Glomerular endothelial cell (primary cell): ENCODE measurements at places on chromosomes 3 and 15. TPM values are rescaled to one million over a fixed set of nuclear protein-coding genes. Genes with fewer than 3 reads are reported as not detected.

DNA sequence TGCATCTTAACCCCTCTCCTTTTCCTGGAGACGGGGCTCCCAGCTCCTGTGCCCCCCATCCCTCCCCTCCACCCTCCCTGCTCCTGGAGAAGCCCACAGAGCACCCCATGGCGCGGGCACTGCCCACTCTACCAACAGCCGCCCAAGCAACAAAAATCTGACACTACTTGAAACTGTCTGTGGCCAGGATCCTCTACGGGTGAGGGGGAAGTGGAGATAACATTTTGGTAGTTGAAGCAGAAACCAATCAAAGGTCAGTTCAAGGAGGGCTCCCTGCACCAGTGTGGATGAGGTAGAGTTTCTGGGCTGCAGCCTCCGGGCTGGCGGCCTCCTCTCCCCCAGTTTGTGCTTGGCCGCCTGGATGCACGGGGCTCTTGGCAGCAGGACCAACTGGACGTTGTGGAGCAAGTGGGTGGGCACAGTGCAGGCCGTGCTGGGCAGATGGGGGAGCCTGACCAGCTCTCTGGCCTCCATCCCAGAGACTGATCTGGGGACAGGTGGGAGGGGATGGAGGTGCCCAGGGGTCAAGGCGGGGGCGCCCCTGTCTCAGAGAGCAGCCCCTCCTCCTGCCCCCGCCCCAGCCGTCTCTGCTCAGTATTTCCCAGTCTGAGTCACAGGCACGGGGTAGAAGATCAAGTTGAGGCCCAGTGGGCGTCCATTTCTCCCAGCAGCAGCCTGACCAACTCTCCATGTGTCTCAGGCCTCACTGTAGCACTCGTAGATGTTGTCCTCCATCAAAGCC lies 12.8 kb downstream of the H1-8 start:
- DNase-seq, result no peak

TRPM1 gene
- not detected in 2 replicates for total RNA-seq

DNA sequence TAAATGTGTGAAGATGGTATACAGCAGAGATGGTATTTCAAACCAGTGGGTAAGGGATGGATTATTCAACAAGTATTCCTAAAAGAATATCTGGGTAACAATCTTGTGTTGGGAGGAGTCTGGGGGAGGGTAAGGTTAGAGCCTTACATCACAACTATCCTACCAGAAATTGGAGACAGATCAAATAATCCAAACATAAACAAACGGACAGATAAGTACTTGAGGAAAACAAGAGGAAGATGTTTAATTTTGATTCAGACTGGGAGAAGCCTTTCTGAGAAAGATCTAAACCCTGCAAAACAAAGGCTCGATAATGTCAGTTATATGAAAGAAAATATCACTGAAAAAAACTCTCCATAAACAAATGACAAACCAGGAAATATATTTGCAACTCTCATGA lies 77.9 kb downstream of the SLC9A9 start:
- DNase-seq, result no peak

DNA sequence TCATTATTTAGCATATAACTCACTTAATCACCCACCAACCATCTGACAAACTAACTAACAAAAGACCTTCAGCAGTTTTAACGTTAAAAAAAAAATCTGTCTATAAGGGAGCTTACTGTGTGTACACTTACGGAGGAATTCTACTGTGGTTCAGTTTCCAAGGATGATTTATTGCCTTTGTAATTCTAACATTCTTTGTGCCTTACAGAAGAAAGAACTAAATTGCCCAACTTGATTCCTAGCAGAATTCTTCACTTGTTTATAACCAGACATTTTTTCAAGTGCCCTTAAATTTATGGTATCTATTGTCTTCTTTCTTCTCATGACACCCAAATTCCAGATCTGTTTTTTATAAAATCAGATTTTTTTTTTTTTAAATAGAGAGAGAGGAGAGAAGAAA lies 119.7 kb upstream of the IGSF10 start:
- no peak for DNase-seq

GOLGA8O gene
- not detected in 2 replicates for total RNA-seq

MUC20 gene
- 0.10 TPM in 1 of 2 replicates, not detected in the other for total RNA-seq

MUC4 gene
- 0.12 TPM in 1 of 2 replicates, not detected in the other for total RNA-seq

GRCh38 chr15:43440721-43441281 lies 52.2 kb downstream of the TP53BP1 start:
- DNase-seq, result peak; percentile 88

DNA sequence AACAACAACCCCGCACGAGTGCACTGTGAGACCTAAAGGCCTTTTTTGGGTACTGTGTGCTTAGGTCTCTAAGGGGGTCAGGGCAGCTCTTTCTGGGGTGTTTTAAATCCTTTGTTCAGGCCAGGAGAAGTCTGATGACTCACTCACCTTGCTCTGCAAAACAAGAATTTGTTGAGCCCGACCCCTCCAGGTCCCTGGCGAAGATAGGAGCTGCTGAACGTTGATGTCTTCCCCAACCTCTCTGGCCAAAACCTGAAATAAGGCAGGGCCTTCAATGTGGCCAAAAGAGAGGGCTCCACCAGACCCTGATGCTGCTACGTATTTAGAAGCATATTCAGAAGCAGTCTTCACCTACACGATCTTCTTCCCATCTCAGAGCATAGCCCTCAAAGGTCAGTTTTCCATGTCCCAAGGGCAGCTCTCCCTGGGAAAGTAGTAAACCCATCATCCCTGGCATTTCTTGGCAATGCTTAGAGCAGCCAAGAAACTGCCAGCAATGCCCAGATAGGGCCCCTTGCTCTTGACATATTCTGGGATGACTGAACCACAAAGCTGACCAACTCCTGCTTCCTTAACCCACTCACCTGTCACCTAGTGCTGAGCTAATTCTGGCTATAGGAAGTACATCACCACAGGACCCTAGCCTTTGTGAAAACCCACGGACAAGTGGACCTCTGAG lies 27.1 kb downstream of the CCDC13 start:
- no peak for DNase-seq

- DNase-seq, result no peak
Measured at GRCh38 chr3:177499779-177500423, 302.6 kb upstream of the TBL1XR1 start.

- DNase-seq, result no peak
Measured at GRCh38 chr3:152915695-152916094, 80.8 kb downstream of the P2RY1 start.

- no peak for DNase-seq
Measured at GRCh38 chr3:116341899-116342298, 103.4 kb downstream of the LSAMP start.

DNA sequence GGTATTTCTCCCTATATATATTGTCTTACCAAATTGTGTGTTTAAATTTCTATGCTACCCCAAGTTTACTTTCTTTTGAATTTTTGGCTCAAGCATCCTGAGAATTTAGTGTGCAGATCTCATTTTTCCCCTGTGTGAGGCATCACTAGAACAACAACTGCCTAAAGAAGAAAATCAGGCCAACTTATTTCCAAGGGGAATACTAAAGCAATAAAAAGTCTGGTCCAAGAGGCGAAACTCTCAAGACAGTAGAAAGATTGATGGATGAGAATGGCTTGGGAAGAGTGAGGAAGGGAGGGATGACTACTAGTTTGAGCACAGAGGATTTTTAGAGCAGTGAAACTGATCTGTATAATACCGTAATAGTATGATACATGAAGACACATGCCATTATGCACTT lies 86.3 kb upstream of the CFAP20DC start:
- DNase-seq, result no peak

- DNase-seq, result no peak
Measured at GRCh38 chr15:41503669-41504010, 10.0 kb downstream of the ITPKA start.

- peak; percentile 41 for DNase-seq
Measured at GRCh38 chr15:67413770-67414390, 107.1 kb upstream of the C15orf61 start.

CLDN18 gene
- not detected in 2 replicates for total RNA-seq

DNA sequence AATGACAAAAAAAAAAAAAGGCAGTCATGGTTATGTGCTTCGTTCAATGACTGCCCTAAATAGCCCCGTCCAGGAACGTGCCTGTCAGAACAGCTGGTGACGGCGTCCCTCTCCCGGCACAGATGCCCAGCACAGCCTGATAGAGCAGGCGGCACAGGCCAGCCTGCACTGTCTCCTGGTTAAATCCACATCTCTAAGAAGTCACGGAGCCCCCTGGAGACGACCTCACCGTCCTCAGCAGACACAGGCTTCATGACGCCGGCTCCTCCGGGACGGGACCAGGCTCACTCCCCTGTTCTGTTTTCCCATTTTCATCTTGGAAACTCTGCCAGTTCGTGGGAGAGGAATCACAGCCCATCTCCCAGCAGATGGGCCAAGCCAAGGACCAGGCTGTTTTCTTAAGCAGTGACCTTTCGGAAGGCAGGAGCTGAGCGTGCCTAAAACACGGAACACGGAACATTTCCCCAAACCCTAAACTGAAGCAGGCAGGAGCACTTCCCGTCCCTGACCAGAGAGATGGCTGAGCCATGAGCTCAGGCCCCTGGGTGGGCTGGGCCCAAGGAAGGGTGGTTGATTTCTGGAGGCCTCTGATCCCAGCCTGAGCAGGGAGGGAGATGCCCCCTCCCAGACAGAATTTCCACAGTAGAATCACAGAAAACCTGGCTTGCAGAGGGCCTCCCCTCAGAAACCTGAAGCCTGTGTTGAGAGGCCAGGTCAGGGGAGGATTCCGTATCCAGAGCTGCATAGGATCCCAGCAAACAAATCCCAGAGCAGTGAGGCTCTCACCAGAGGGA lies 35.9 kb downstream of the ADCY5 start:
- DNase-seq, result no peak

GAP43 gene
- 0.18 TPM in 1 of 2 replicates, not detected in the other for total RNA-seq

GRCh38 chr15:48800811-48801455 lies 9.9 kb downstream of the CEP152 start:
- DNase-seq, result peak; percentile 47

DNA sequence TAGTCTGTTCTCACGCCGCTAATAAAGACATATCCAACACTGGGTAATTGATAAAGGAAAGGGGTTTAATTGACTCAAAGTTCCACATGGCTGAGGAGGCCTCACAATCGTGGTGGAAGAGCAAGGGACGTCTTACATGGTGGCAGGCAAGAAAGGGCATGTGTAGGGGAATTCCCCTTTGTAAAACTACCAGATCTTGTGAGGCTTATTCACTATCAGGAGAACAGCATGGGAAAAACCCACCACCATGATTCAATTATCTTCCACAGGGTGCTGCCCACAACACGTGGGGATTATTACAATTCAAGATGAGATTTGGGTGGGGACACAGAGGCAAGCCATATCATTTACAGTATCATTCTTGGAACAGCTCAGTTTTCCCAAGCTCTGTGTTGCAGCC lies 268.0 kb downstream of the SUCLG2 start:
- DNase-seq, result no peak

GRCh38 chr3:143977341-143978262 lies 6.0 kb downstream of the DIPK2A start:
- no peak for DNase-seq

HCN4 gene
- 0.06 and 0.19 TPM in 2 replicates for total RNA-seq

DNA sequence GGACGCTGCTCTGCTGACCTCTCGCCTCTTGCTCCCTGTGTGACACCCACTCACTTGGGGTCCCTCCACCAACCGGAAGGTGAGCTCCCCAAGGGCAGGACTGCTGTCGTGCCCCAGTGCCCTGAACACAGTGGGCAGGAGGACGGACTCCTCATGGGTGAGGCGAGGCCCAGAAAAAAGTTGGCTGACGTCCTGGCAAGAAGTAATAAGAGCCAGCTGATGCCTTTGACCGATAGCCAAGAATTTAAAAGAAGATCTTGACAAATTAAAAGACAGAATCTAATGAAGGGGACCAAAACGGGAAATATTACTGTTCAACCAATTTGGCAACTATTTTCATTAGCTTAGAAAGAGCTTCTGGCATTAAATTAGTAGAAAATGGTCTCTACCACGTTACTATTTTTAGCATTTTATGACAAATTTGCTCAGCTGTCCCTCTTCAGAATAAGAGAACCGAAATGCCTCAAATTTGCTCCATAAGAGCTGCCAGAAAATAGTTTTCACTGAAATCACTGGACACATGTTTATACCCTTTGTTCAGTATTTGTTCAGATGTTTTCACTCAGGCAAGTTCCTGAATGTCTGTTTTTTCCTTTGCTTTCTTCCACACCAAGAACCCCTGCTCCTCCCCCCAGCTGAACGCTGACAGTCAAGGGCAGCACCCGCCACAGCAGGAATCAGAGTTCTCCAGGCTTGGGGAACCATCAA lies 60.5 kb downstream of the XXYLT1 start:
- no peak for DNase-seq

SPSB4 gene
- total RNA-seq, result 0.53 TPM in 1 of 2 replicates, not detected in the other

DNA sequence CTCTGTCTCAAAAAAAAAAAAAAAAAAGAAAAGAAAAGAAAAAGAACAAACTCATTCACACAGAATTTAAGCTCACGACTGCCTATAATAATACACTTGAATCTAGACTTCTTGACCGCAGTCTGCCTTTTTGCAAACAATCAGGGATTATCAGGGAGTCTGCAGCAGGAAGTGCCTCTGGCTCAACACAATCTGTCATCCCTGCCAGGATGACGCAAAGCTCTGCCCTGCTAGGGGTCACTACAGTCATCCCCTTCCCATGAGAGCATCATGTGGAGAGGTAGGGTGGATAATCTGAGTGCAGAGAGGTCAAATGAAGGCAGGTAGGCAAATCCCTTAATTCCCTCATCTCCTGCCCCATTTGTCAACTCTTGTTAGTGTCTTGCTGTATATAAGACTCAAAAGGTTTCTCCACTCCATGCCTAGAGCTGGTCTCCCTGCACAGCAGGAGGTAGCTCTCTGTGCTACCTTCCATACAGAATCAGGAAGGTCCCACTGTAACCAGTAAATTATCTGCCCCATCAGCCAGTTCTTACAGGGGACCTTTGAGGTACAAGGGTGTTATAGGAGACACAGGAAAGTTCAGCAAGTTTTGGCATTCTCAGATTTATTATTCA lies 4.2 kb downstream of the UBAP1L start:
- peak; percentile 57 for DNase-seq

C3orf52 gene
- 3.7 and 3.8 TPM in 2 replicates for total RNA-seq

RAD18 gene
- 8.3 and 12.0 TPM in 2 replicates for total RNA-seq

DNA sequence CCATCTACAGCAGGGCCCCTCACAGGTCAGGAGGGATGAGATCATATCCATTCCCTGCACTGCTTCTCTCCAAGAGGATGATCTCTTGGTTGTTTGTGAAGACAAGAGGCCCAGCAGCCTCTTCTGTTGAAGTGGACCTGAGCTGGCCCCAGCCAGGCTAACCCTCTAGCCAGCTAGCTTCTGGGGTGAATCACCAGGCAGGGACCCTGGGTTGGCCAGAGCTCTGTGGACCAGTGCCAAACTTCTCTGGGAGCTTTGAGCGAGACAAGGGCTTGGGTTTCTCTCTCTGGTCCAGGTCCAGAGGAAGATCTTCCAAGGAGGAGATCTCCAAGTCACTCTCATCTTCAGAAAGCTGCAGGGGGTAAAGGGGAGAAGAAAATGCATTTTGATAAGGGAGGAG lies 52.7 kb downstream of the CLDN18 start:
- DNase-seq, result no peak

GRCh38 chr3:124125315-124125714 lies 133.4 kb upstream of the ROPN1 start:
- DNase-seq, result no peak

DNA sequence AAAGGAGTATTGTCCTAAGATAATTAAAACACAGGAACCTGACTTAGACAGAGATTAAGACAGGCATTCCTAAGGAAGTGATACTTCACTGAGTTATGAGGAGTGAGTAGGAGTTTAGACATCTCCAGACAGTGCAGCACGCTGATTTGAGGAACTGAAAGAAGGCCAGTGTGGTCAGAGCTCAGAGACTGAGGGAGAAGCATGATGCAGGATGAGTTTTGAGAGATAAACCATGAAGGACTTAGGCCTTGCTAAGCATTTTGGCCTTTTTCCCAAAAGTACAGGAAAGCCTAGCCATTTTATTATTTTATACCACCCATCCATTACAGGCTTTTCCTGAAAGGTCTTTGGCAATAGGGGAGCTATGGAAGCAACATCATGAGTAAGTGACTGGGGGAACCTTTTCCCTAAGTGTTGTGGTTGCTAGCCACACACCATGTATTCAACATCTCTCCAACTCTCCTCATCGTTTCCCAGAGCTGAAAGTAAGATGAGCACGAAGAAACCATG lies 375.6 kb upstream of the TPRG1 start:
- no peak for DNase-seq
